ENCODE measurements at places on chromosomes 7 and 10.
A peak's percentile ranks its signal among the peaks of the same experiment; 100 is the strongest.

DNA sequence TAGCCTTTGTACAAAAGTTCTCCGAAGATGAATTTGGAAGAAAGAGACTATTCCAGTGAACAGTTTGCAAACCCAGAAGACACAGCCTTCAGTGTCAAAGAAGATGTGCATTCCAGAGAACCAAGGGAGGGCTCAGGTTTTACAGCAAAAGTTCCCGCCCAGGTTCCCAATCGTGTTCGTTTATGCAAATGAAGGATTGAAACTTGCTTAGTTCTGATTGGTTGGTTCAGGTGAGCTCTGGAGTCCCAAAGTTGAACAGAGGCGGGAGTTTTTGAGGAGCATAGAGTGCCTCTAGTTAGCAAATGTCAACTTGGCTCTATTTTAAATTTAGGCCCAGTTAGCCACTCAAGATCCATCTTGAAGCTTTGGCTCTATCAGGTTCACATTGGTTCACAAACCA lies 51.3 kb downstream of the TMEM270 start:
- DNase-seq: no peak

DNA sequence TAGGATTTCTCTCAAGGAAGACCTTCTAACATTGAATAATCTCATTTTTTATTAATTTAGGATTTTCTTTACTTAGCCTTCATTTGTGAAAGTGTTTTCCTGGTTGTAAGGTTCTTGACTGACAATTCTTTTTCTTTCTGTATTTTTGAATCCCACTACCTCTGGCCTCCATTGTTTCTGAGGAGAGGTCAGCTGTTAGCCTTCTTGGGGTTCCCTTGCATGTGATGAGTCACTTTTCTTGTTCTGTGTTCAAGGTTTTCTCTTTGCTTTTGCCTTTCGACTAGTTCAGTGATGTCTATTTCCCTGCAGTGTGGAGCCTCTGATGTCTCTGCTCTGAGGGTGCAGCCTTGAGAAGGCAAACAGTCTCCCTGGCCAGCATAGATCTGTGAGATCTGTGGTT lies 304.1 kb upstream of the ZNF32 start:
- DNase-seq: no peak

DNA sequence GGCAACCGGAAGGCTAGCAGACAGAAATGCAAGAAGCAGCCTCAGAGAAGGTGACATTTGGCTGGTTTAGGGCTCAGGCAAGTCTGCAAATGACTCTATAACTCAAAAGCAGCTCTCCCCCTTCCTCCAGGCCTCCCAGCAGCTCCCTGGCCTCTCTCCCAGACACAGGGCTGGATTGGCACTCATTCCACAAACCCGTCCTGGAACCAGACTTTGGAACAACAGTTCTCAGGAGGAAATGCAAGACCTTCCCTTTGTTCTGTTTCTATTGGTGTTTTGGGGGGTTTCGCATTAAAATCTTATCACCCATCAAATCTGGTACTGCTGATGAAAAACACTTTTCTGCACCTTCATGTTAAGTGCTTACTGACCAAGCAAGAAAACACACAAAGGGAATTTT lies 40.3 kb upstream of the EFCAB10 start:
- DNase-seq: no peak

DNA sequence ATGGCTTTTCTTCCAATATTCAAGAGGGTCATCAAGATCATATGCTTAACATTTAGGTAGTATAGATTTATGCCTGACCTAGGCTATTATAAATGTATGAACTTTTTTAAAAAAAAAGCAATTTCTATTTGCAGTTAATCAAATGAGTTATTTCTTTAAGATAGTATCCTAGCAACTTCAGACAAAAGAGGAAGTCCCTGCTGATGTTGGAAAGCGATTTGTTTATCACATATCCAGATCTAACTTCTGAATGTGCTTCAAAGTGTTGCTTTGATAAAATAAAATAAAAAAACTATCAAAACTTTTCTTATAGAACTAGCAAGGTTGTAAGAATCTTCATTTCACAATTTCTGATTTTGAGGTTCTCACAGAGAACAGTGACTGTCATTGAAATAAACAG lies 401.9 kb upstream of the PHF14 start:
- DNase-seq: no peak

- no peak for DNase-seq
Observed at GRCh38 chr7:33757563-33758165, 147.7 kb upstream of the BMPER start.

GRCh38 chr7:113915956-113916355 lies 2.9 kb downstream of the PPP1R3A start:
- DNase-seq: no peak

DNA sequence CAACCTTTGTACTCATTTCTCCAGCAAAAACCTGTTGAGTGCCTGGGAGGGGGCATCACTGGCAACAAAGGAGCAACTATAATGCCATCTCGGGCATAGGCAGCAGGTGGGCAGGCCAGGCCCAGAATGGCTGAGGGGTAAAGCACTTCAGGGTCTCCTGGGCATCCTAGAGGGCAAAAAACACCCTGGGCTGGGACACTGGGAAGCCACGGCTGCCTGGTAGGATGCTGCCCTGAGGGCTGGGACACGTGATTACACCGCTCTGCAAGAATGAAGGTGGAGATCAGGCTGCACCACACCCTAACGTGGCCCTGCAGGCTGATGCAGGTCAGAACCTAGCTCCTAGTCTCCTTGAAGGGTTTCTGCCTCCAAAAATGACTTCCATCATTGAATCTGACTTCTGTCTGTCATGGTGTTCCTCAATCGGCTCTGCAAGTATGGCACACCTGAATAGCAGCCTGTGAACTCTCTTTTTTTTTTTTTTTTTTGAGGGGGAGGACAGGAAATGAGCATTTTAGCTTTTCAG lies 4.5 kb upstream of the TRAPPC14 start:
- no peak for DNase-seq

DNA sequence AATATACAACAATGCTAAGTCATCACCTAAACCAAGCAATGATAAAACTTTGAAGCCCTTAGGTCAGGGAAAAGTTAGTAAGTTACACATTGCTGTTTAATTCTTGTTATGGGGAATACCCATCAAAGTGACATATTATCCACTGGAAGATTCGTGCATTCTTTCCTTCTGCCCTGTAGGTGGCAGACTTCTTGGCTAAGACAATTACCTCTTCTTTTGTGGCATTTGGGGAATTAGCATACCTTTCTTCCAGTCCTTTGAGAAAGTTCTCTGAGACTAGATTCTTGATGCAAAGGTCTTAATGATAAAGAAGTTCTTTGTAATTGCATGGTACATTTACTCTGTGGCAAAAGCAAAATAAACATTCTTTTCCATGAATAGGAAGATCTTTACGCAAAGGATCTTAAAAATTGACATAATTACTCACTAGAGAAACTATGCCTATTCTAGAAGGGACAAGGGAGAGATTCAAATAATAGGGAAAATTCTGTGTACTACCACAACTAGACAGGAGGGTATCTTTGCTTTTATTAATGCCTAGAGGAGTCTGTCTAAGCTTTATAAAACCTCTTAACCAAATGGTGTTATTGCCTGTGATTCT lies 395.9 kb downstream of the GRM8 start:
- DNase-seq: no peak

DNA sequence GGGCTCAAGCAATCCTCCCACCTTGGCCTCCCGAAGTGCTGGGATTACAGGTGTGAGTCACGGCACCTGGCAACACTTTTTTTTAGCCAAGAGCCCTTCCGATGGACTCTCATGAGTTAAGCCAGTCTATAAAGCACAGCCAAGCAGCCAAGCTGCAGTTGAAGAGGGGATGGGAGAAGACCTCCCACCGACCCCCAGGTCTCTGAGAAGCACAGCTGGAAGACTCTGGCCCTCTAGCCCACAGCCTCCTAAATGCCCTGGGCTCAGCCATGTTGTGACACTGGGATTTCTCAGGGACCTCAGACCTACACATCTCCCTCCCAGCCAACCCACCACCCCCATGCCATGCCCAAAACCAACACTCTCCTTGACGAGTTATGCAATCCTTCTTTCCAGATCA lies 31.1 kb downstream of the CALML3 start:
- no peak for DNase-seq

- no peak for DNase-seq
Observed at GRCh38 chr10:103917302-103918052, 507 bp downstream of the STN1 start.

GRCh38 chr10:80108576-80109239 lies 23.8 kb upstream of the PLAC9 start:
- no peak for DNase-seq

GRCh38 chr7:41185851-41186250 lies 517.0 kb downstream of the INHBA start:
- no peak for DNase-seq

GRCh38 chr7:12244129-12244528 lies 33.0 kb downstream of the TMEM106B start:
- DNase-seq: no peak

DNA sequence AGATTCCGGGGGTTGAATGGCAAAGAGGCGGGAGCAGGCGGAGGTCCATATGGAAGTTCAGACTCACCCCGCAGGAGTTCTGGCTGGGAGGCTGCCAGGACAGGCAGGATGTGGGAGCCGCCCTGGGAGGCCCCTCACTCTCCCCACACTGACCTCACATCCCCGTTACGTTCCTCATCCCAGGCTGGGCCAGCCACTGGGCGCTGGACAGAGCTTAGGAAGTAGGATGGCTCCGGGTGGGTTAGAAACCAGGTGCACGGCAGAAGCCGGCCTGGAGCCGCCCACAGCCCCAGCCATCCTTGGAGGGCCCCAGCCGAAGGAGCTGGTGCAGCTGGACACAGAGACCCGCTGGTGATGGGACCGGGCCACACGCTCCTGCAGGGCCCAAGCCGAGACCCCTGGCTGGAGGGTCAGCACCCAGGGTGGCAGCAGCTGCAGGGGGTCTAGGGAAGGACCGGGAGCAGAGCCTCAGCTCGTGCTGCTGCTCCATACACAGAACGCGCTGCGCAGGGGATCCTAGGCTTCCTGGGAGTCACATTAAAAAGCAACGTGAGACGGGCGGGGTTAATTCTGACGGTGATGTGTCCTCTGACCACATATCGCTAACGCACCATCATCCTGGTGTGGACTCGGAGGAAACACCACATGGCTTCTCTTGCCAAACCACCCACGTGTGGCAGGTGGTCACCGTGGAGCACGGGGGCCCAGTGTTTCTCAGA lies 98.6 kb upstream of the DIP2C start:
- DNase-seq: no peak

GRCh38 chr7:88121335-88121734 lies 98.5 kb downstream of the SRI start:
- no peak for DNase-seq

DNA sequence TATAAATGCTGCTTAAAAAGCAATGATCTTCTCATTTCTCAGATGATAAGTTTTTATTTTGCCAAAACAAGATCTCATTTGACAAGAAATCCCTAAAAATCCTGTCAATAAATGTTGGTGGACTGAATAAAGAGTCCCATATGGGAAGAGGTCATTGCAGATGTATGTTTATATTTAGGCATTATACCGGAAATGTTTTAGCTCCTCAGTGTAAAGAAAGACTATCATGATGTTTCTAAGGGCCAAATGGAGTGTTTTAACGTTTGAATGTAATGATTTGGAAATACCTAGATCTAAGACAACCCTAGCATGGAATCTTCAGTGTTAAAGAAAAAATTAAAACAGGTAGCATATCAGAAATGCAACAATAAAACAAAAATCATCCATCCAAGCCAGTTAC lies 457.8 kb upstream of the NFE2L3 start:
- no peak for DNase-seq

DNA sequence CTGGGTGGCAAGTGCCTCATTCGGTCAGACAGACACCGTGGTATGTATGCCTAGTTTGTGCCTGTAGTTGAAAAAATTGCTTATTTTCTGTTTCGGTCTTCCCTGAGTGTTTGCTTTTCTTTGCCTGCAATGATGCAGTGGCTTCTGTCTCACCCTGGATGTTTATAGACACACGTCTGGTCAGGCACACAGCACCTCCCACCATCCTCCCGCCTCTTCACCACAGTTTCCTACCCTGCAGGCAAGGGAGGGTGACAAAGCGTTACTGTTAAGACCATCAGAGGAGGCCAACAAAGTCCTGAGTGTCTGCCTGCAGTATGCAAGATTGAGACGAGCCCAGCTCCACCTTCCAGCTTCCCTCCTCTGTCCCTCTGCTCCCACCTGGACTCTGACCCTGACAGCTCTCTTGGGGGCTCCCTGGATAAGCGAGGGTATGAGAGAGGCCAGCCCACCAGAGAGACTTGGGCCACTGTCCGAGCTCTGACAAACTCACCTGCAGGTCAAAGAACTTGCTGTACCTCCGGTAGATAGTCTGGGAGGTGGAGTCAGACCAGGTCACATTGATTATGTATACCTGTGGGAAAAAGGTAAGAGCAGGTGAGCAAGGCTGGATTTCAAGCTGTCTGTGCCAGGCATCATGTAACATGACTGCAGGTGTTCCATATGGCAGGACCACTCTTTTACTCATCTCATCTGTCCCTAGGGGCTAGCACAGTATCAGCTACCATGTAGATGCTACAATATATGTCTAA lies 54.4 kb downstream of the SH3PXD2A start:
- DNase-seq: peak; percentile 33

GRCh38 chr10:103916876-103917275 lies 1.1 kb downstream of the STN1 start:
- no peak for DNase-seq

DNA sequence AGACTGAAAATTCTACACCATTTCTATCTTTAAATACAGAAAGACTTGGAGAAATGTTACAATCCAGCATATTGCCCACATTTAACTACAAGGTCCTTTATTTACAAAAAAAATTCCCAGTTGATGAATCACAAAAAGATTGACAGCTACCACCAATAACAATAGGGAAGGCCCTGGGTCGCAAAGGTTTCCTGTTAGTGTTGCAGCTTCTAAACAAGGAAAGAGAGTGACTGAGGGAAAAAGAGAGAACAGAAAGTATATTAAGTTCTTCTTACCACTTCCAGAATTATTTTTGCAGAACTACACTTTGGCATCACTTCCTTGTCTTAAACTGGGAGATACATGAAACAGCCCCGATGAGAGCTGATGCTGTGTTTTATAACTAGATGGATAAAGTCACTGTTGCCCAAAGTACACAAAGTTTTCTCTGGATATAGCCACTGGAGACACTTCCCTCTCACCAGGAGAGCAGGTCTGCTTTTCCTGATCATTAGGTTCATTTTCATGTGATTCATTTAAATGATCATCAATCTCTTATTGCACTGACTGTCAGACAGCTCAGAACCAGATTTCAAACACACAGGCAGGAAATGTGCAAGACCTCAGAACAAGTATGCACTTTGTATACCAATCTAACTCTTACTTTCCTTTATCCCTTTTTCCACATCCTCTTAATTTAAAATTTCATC lies 57.0 kb downstream of the SHTN1 start:
- DNase-seq: no peak

All from stimulated activated CD8-positive, alpha-beta memory T cell treated with anti-CD3 and anti-CD28 coated beads, Interleukin-4, amount 100 ng/mL, for 4 hours (primary cell).